ENCODE measurements at places on chromosomes 4 and X.

DNA sequence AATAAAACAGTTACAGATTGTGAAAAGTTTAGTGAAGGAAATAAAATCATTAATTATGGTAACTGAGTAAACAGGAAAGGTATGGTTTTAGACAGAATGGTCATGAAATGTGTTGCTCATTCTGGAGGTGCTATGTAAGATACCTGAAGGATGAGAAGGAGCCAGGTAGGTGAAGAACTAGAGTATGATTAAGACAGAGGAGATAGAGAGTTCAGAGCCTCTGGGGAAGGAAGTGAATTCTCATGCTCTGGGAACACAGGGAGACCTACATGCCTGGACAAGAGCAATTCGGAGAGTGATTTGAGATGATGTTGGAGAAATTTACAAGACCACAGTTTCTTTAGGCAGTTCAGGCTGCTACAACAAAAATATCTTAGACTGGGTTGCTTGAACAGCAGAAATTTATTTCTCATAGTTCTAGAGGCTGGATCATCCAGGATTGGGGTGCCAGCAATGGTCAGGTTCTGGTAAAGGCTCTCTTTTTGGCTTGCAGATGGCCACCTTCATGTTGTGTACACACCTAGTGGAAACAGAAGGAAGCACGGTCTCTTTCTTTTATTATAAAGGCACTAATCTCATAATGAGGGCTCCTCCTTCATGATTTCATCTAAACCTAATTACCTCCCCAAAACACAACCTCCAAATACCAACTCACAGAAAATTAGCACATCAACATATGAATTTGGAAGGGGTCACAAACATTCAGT lies 1416.1 kb downstream of the PCDH7 start:
- DNase-seq, result no peak

DNA sequence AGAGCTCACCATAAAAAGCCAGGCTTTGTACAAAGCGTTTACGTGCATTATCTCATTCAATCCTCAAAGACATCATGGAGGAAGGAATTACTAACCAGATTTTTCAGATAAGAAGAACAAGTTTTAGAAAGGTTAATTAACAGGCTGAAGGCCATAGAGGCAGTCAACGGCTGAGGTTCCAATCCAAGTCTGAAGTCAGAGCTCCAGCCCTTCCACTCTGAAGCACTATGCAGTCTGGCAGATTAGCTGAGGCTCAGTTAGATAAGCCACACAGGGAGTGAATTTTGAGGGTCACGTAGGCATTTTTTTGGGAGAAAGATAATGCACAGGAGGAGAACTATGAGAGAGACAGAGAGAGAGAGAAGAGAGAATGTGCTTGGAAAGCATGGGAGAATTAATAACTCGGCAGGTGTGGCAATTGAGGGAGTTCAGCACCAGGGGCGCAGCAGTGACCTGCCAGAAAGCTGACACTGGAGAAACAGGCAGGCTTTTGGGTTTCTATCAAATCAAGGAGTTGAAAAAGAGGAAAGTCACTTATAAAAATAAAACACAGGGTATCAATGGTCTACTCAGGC lies 116.5 kb upstream of the NAP1L5 start:
- DNase-seq, result no peak

DNA sequence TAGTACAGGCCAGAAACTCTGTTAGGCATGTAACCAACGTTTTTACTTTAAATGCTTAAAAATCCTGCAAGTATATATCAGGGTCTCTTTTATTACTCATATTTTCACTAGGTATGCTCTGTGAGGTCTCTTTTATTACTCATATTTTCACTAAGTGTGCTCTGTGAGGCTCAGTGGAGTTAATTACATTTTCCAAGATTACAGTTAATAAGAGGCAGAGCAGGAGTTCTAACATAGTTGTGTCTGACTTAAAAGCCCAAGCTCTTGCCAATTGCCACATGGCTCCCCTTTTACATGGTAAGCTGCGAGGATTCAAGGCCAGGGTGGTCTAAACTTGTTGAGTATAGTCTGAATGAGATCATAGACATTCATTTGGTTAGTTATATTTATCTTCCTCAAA lies 81.0 kb upstream of the ARMCX2 start:
- DNase-seq, result no peak

GRCh38 chr4:75655562-75655961 lies 17.6 kb downstream of the G3BP2 start:
- DNase-seq, result no peak

DNA sequence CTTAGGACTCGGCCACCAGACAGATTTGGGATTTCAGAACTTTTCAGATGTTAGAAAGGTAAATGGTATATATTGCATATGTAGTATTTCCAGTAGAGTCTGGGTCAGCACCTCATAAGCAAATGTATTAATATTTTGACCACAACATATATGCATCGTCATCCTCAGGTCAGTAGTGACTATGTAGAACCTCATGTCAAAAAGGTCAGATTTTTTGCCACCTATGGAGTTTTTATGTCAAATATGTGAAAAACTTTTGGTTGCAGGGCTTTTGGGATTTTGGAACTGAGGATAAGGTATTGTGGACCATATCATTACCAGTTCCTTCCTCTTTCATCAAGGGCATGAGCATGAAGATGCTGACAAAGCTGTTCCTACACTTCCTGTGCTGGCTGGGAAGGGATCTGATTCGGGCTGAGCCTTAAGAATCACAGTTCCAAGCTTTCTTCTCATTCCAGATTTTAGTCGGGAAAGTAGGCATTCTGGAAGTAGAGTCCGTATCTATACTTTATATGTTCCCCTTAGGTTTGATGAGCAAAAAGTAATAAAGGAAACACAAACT lies 183.0 kb upstream of the PGRMC2 start:
- no peak for DNase-seq

- no peak for DNase-seq
These were observed 98.9 kb upstream of the PJA1 start for GRCh38 chrX:69264158-69264581.

DNA sequence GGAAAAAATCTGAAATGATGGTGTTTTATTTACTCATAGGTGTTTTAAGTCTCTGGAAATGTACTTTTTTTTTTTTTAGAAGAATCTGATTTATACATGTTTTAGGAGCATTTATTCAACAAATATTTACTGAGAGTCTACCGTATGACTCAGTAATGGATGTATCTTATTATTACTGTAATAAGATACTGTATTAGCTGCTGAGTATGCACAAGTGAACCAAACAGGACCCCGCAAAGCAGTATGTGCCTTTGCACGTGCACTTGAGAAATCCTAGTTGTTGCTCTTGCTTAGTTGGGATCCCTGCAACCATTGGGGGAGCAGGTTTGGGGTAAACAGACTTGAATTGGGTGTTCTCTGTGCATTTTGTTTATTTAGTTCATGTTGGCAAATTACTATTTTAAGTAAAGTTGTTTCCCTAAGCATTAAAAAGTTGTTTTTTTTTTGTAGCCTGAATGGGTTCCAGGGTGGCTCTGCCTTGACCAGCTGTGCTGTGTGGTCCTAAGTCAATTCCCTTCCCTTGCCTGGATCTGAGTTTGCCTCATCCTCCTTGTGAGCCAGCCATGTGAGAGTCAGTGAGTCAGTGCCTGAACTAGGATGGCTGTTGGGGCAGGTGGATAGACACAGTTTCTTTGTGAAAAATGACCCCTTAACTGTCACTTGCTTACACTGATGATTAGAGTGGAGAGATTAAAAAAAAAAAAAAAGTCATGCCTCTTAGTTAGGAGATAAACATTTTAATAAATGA lies 27.7 kb downstream of the DCUN1D4 start:
- DNase-seq, result no peak

GRCh38 chr4:75710246-75710645 lies 14.1 kb upstream of the USO1 start:
- DNase-seq, result no peak

DNA sequence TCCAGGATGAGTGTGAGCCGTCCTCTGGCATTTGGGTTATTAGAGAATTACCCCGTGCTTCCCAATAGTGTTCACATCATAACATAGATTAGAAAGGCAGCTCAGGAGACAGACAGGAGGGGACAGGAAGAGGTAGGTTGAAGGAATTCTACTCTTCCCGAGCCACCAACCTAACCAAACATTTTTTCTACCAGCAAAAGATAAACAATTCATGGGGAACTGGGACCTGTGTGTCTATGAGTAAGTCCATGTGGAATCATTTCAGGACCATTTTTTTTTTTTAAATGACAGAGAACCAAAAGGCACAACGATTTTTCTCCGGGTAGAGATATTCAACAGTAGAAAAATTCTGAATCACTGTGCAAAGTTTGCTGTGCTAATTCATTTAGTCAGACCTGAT lies 174.2 kb upstream of the ETNPPL start:
- DNase-seq, result no peak

GRCh38 chr4:20194123-20195013 lies 57.3 kb upstream of the SLIT2 start:
- DNase-seq, result no peak

GRCh38 chr4:77911842-77912450 lies 49.3 kb downstream of the MRPL1 start:
- DNase-seq, result no peak

- DNase-seq, result peak; percentile 88
These were observed 1.0 kb downstream of the PDE5A start for GRCh38 chr4:119627267-119628255.

DNA sequence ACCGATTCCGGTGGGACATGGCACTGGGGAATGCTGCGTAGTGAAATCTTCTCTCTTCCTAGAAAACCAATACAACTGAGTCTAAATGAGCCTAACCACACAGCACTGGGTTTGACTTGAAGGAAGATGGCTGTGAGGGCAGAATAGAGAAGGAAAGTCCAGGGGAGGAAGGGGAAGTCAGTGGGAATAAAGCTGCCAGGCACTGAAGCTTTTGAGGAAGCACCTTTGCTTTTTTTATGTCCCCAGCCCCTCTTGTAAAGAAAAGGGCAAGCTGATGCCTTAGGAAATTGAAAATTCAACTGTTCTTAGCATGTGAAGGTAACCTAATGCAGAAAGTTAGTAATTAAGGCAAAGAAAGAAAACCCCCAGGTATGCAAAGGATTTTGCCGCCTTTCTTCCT lies 20.6 kb downstream of the MED28 start:
- DNase-seq, result no peak

DNA sequence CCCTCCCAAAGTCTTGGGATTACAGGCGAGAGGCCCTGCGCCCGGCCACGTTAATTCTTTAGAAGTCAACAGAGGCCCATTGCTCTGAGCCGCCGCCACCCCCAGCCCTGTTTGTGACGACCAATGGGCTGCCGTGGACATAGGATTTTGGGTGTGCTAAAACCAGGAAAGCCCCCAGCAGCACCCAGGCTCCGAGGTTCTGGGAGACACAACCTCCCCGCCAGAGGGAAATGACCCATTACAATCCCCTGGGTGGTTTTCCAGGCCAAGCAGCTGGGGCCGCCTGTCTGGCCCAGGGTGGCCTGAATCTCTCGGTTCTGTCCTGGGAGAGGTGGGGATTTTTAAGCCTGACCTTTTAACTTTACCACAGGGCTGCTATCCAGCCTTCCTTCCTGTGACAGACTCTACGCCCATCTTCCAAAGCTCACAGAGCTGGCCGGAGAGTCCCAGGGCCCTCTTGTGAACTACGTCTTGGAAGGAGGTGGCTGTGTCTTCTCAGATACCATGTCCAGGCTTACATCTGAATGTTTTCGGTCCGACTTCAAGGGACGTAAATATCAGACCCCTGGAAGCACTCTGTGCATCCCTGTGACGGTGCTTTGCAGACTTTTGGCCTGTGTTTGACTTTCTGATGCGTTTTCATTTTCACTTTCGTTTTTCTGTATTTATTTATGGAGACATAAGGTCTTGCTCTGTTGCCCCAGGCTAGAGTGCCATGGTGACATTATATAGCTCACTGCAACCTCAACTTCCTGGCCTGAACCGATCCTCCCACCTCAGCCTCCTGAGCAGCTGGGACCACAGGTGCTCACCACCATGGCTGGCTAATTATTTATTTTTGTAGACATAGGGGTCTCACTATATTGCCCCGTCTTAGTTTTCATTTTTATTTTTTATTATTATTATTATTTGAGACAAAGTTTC lies 36.0 kb downstream of the P2RY8 start:
- DNase-seq, result no peak

DNA sequence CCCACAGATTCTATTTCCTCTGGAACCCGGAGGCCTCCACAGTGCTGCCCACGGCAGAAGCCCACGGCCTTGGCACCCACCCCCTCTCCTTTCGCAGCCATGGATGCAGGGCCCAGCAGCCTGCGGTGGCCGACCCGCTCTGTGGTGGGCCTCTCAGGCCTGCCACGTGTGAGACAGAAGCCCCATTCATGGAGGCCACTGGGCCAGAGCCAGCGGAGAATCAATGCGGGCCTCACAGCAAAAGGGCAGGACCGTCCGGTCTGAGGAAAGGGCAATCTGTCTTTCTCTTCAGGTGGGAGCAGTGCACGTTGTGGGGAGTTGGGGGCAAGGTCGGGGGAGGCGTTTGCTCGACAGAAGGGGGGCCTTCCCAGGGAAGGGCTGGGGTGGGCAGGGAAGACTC lies 8.4 kb upstream of the HAUS7 start:
- no peak for DNase-seq

GRCh38 chrX:93419642-93420041 lies 253.7 kb downstream of the NAP1L3 start:
- DNase-seq, result no peak

GRCh38 chr4:7083597-7084563 lies 16.0 kb upstream of the GRPEL1 start:
- no peak for DNase-seq

GRCh38 chr4:114547340-114548134 lies 51.1 kb upstream of the UGT8 start:
- no peak for DNase-seq

DNA sequence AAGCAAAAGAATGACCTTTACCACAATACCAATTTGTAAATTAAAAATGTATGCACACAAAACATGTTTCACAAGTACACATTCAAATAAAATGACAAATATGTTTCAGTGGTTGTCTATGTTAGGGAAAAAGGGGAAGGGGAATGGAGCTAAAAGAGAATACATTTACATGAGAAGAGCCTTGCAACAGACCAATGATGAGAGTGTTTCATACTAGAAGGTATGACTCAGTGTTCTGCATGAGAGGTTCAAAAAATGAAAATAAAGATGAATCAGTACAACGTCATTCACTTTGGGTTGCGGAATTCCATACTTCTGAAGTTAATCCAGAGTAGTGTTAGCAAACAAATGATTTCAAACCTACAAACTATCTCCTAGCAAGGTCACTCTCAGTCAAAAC lies 51.7 kb downstream of the RPGR start:
- no peak for DNase-seq

- no peak for DNase-seq
These were observed 43.4 kb upstream of the TMEM154 start for GRCh38 chr4:152723236-152723635.

- no peak for DNase-seq
These were observed 74.9 kb upstream of the CBR4 start for GRCh38 chr4:169084954-169085353.

GRCh38 chr4:48546336-48546735 lies 56.3 kb downstream of the ZAR1 start:
- peak; percentile 57 for DNase-seq

GRCh38 chr4:1112174-1112820 lies 1.1 kb downstream of the RNF212 start:
- no peak for DNase-seq

DNA sequence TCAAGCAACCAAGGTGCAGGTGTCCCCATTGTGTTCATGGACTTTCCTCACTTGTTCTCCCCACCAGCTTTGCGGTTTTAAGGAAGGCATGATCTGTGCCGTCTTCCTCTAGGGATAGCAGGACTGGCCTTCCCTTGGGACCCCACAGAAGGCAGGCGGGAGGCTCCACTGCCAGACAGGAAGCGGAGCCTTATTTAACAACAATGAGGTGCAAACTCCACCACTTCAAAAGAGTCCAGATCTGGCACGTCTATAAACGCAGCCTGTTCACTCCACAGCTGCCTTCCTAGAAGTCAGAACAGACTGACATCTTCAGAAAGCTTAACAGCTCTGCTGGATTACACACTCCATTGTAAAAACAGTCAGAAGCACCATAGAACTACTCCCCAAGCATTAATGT lies 1.7 kb upstream of the GPR143 start:
- DNase-seq, result no peak

Data from femur (tissue), 1 donor.